A172 (cell line): ENCODE measurements at places on chromosomes 6 and 20.

DNA sequence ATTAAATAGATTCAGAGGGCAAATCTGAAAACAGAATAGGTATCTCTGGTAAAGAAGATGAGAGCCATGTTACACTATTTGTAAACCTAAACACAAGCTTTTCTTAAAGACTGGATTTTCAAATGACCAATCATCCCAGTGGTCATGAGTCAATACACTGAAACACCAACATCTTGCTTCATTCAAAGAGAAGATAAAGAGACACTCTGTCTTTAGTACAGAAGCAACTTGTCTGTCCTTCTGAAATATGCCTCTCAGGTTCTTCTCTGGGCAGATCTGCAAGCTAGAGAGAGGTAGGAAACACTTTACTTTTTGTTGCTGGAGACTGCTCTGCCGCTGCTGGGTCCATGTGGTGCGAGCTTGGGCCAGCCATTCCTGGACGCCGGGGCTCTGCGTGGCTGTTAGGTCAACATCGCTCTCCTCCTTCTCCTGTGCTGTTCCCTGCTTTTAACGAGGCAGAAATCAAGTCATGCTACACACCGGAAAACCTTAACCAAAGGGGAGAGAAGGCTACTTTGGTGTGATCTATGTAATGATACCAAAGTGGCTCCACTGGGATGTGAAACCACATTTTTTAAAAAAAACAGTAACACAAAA, 368.2 kb downstream of the SYNE1 start:
- DNase-seq, result no peak

GRCh38 chr20:34104059-34104458, 8.0 kb downstream of the EIF2S2 start:
- DNase-seq, result no peak

DNA sequence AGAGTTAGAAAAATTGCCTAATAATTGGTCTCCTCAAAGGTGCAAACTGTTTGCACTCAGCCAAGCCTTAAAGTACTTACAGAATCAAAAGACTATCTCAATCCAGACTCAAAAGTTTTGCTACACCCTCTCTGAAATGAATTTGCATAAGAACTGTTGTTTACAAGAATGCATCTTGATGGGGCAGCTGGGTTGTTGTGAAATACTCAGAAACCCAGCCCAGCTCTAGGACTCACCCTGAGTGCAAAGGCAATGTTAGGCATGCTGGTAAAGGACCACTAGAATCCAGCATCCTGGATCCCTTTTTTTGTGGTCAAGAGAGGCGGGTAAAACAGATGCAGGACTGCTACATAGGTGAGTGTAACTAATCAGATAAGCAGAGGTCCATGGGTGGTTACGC, 700.2 kb downstream of the EYS start:
- no peak for DNase-seq

DNA sequence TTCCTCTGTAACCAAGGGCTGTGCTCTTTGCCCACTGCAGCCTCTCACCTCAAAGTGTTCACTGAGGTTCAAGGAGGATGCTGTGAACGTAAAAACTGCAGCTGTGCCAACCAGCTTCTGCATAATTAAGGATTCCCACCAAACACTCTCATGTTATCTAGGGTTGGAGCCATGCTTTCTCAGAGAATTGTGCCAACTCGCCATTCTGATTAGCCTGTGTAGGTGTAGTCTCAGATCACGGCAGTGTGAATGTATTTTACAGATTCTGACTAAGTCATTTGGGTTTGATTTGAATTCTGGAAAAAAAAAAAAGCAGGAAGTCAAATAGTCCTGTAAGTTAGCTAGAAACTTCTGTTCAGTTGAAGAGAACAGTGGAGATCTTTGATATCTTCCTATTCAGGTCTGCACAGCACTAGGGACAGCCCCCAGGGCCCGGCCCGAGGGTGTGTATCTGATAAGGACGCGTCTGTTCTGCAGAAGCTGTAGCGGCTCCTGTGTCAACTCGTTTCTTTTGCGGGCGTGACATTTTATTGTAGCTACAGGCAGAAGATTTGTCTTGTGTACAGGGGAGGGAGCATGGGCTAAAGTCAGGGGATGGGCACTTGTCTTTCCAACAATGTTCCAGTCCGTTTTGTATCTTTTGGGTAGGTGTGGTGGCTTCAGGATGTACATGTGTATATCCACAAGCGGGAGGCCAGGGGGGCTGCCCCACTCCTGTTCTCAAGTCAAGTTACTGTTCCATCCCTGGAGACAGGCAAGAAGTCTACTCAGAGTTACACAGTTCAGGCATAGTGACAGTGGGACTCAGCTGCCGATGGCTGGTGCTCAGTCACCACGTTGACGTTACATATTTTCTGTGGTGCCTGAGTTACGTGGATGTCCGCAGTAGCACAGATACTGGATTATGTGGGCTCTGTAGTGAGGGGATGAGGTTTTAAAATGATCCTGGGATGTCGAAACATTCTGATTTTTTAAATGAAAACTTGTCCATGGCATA, 12.4 kb downstream of the IRF4 start:
- no peak for DNase-seq

DNA sequence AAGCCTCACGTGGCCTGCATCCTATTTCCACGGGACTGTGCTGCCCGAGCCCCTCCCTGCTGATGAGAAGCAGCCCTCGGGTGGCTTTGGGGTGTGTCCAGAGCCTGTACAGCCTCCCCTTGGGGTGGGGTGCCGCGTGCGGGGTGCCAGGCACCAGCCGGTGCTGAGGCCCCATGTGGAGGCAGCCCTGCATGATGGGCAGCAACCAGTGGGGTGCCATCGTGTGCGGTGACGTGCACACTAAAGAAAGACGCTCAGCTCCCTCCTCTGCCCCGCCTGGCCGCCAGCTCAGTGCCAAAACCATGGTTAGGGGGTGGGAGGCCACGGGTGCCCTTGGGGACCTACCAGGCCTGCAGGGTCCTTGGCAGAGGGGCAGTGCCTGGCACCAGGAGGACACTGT, 26.2 kb downstream of the NTSR1 start:
- DNase-seq, result peak; percentile 85

DNA sequence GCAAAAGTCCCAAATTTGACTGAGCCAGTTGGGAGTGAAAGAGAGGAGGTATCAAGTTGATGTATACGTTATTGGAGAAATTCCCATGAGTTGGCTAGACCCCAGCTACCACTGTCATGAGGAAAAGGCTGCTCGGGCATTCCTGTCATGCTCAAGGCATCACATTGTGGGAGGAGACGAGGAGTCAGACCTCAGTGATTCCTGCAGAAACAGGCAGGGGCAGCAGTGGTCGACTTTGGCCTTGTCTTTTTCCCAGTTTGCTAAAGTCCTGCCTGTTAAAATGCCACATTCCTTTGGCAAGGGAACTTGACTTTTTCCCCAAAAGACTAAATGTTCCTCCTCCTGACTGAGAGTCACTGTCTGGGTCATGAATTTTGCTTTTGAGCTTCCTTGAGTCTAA, 295.5 kb upstream of the HS3ST5 start:
- DNase-seq, result no peak

GRCh38 chr20:6122111-6122872, 538 bp downstream of the FERMT1 start:
- peak; percentile 14 for DNase-seq

DNA sequence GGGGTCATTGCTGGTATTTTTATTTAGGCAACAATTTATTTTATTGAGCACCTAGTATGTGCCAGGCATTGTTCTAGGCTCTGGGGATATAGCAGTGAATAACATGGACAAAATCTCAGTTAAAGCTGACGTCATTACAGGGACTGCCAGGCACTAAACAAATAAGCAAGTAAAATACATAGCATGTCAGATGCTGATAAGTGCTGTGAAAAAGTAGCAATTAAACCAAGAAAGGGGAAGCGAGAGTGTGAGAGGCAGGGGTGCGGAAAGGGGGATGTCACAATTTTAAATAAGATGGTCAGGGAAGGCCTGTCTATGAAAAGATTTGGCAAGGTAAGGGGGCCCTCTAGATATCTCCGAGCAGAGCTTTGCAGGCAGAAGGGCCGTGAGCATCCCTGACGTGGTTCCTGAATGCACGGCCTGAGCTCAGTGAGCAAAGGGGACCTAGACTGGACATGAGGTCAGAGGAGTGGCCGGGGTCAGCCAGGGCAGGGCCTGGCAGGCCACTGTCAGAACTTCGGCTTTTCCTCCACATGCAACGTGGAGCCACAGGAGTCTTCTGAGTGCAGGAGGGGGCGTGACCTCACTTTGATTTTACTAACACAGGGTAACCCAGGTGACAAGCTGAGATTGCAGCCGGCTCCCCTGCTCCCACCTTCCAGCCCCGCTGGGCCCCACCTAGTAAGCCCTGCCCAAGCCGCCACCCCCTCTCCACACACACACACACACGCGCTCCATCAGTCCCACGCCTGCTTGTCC, 24.2 kb upstream of the SIRPA start:
- no peak for DNase-seq

DNA sequence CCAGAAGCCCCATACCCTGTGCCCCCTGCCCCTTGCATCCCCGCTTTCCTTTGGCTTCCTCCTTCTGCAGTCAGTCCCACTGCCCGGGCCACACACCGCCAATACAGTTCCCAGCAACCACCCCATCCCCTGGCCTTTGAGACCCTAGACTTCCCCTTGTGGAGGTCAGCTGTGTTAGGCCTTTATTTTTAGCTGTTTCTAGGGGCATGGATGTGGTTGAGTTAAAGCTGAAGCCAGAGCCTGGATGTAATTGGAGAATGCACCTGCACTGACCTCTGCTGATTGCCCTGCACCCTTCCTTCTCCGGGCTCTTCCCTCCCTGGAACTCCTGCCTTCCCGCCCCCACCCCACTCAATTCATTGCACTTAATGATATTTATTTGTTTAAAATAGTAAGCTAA, 33.9 kb downstream of the LYRM2 start:
- no peak for DNase-seq

GRCh38 chr6:123529058-123529457, 107.7 kb downstream of the TRDN start:
- no peak for DNase-seq

DNA sequence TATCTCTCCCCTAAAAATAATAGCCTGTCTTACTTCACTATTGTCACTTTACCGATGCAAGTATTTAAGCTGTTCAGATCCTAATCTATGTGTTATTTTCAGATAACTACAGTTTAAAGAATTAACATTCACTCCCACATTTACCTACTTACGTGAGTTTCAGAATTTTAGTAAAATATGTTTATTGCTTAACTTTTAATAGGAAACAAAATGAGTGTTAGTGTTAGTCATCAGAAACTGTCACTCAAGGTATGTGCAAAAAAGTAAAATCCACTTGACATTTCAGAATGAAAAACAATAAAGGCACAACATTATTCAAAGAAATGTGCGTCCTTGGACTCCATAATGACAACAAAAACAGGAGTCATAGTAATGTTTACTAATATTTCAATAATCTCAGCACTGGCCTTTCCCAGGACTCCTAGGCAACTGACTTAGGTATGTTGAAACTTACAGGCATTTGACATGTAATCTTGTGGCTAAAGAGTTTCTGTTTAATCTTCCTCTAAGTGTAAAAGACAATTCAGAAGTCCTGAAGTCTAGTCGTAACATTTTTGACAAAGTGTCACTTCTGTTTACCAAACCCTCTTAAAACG, 4.5 kb downstream of the ATXN1 start:
- DNase-seq, result no peak

GRCh38 chr6:70725817-70726415, 58.2 kb downstream of the SMAP1 start:
- no peak for DNase-seq

DNA sequence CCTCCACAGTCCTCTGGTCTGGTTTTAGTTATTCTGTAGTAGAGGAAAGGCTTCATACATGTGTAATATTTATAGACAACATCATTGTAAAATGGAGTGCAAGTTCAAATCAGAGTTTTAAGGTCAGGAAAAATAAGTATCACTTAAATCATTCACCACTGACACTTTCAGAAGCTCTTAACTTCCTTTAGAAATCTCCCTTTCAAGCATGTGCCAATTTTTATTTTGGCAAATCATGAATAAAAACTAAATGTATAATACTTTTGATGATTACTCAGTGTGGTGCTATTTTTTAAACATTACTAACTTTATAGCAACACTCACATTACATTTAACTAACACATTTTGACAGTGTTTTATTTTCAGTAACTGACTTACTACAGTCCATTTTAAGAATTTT, 112.2 kb downstream of the OGFRL1 start:
- no peak for DNase-seq

DNA sequence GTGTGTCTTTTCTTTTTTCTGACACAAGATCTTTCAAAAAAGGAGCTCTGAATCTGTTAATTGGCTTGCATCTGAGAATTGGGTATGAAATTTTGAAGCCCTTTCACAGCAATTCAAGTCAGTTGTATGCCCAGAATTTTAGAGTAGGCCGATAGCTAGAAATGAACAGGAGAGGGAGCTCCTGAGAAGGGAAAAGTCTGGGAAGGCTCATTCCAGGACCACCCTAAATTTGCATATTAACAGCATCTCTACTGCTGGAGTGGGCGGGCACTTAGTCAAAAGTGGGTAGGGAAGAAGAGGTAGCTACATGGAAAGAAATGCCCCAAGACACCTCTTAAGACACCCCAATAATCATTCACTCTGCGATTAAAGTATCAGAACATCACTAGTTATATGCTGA, 928.3 kb downstream of the TBC1D32 start:
- no peak for DNase-seq

GRCh38 chr20:41398408-41398807, 31.8 kb upstream of the EMILIN3 start:
- no peak for DNase-seq

GRCh38 chr20:1465470-1466210, 1.0 kb downstream of the NSFL1C start:
- no peak for DNase-seq

GRCh38 chr6:11681770-11682169, 96.8 kb downstream of the ADTRP start:
- DNase-seq, result no peak

DNA sequence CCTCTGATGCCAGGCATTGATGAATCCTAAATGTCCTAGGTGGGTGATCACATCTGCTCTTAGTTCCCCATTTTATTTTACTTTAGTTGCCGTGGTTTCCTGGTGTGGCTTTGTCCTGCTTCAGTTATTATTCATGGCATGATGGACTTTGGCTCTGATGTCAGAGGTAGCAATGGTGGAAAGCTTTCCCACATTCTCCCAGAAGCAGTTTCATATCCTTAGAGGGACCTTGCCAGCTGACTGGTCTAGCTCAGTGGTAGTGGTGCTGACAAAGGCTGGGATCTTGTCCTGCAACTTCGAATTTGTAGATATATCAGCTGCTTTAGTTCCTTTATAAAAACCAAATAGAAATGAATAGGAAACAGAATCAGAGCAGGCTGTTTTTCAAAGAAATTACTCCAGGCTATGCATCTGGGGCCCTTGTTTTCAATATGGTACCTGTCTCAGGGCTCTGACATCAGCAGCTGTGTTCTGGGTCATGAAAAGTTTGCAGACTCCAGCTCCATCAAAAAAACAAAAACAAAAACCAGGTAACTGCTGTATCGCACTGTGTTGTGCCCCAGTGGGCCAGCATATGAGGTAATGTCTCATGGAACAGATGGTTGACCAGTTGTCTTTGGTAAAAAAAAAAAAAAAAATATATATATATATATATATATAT, 133.7 kb downstream of the PLCB4 start:
- no peak for DNase-seq

DNA sequence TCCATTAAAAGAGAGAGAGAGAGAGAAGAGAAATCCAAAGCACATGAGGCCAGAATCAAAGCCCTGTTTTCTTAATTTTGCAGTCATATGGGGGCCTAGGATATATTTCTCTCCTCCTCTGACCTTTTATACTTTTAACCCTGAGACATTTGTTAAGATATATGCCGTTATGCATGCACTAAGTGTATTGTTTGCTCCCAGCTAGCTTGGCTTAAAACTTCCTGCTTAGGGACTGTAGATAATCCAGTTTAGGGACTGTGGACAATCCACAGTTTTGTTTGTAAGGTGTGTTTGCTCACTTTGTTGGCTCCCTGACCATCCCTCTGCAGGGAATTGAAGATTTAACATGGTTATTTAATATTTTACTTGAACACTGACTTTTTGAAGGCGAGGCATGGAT, 166.3 kb upstream of the TSHZ2 start:
- DNase-seq, result no peak
